ENCODE measurements at places on chromosomes 5 and 9. TPM values are rescaled to one million over a fixed set of nuclear protein-coding genes. Genes with fewer than 3 reads are reported as not detected.

DNA sequence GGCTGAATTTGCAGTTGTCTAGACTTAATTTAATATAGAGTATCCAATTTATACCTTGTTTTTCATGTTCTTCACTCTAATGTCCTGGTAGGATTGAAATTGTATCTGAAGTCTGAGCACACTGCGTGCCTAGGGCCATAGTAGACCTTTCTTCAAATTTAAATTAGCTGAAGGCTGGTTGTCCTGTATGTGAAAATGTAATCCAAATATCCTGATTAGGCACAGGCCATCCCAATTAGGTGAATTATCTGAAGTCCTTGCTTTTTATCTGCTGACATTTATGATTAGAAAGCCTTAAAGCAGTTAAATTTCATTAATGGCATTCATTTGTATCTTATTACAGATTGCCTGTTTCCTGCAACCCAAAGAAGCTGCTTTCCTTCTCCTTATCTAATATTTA, 20.4 kb downstream of the CDC26 start:
- no peak overlapping the region for H3K27ac ChIP-seq
- no peaks in the 10 kb centered on the region for H3K27me3 ChIP-seq
- no peaks in the 10 kb centered on the region for H3K4me1 ChIP-seq
- H3K36me3 ChIP-seq: peaks cover 38% of the 10 kb centered on the region
- no peak for DNase-seq

GRCh38 chr5:130529511-130530485, 625.5 kb downstream of the CHSY3 start:
- no peak overlapping the region for H3K4me3 ChIP-seq
- H3K36me3 ChIP-seq: no peaks in the 10 kb centered on the region
- H3K27ac ChIP-seq: no peak overlapping the region
- DNase-seq: no peak

GRCh38 chr5:134242146-134242545, 16.3 kb upstream of the PPP2CA start:
- H3K4me3 ChIP-seq: no peak overlapping the region
- peaks cover 59% of the 10 kb centered on the region for H3K4me1 ChIP-seq
- peak; percentile 30 for DNase-seq
- H3K27me3 ChIP-seq: no peaks in the 10 kb centered on the region
- H3K36me3 ChIP-seq: no peaks in the 10 kb centered on the region
- peak overlapping the region; percentile 84 for H3K27ac ChIP-seq

DNA sequence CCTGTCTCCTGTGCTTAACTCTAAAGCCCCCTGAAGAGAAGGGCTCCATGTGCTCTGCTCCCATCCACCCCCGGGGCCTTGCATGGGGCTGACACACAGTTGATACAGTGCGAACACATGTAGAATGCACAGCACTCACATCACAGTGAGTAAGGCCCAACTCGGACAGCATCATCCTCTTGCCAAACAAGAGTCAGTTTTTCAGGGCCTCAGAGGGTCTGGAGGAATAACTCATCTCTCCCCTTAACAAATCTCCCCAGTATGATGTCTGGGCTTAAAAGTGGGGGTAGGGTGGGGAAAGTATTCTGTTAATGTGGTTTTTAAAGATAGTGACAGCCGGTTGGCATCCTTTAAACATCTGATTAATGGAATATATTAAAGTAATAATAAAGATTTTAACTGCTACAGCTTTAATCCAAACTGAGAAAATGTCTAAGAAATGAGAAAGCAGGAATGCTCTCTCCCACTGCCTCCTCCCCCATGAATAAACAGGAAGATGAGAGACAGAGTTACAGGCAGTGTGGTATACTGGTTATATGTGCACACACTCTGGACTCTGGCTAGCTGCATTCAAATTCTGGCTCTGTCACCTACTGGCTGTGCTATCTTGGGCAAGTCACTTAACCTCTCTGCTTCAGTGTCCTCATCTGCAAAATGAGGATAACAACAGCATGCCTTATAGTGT, 22.5 kb downstream of the APBA1 start:
- no peak overlapping the region for H3K27ac ChIP-seq
- no peak for DNase-seq
- H3K27me3 ChIP-seq: no peaks in the 10 kb centered on the region
- no peaks in the 10 kb centered on the region for H3K4me1 ChIP-seq
- H3K4me3 ChIP-seq: no peak overlapping the region

Gene SYK
- 5.4 TPM for total RNA-seq

Gene PCDHGA9
- 3.9 TPM for total RNA-seq

Measured in left ventricle myocardium inferior (tissue), 1 donor.